ENCODE measurements at places on chromosomes 2 and 18. TPM values are rescaled to one million over a fixed set of nuclear protein-coding genes. Genes with fewer than 3 reads are reported as not detected.

CROCC2 gene
- not detected for total RNA-seq

KIF1A gene
- total RNA-seq, result 8.9 TPM

CYP27C1 gene
- 4.4 TPM for total RNA-seq

GRCh38 chr18:5729983-5730699 lies 165.2 kb downstream of the TMEM200C start:
- DNase-seq, result peak; percentile 3

- peak; percentile 75 for DNase-seq
Observed at GRCh38 chr2:20633794-20634506, 16.9 kb downstream of the HS1BP3 start.

DNA sequence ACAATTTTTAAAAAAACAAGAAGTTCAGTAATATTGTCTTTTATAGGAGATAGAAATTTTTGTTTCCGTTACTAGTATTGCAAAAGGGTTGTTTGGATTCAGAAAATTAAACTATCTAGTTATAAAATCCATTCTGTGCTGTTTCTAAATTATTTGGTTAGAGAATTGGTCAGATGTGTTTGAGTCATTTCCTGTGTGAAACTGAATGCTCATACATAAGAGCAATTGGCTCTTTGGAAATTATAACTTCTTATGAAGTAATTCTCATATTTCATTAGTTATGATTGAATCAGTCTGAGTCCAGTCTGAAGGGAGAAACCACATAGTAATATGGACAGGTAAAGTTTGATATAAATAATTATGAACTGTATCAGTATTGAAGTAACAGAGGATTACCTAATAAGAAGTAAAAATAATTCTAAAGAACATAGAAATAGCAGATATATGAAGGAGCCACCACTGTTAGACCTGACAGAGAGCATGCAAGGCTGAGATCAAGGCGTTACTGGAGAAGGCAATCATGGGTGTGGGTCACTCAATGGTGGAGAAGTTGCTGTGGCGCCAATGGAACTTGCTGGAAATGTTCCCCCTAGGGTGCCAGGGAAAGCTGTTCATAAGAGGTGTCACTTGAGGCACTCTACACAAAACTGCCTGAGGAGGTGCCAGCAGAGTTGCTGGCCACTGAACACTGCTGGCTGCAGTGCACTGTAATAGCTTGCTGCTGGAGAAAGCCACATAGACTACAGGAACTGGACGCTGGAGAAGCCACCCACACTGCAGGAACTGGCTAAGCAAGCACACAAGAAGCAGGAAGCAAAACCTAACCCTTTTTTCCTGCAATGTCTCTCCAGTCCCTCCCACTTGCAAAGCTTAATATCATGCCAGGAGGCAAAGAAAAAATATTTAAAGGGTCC lies 18.0 kb upstream of the FAP start:
- no peak for DNase-seq

SLC5A7 gene
- total RNA-seq, result 0.51 TPM

DNA sequence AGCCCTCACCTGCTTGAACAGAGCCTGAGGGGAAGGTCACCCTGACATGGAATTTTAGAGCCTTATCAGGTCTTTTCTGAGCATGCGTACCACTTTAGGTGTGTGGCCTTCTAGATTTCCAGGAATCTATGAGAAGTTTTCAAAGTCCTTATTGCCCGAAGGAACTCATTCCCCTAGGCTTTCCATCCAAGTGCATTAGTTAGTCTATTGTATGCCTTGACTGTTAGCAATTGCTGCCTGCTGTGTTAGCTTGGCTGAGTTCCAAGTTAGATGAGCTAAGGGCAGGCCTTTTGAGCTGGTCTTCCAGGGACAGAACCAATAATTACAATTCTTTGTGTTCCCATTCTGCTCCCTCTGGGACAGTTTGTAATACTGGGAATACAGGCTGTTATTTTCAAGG lies 30.8 kb upstream of the PUM2 start:
- DNase-seq, result peak; percentile 89

DNA sequence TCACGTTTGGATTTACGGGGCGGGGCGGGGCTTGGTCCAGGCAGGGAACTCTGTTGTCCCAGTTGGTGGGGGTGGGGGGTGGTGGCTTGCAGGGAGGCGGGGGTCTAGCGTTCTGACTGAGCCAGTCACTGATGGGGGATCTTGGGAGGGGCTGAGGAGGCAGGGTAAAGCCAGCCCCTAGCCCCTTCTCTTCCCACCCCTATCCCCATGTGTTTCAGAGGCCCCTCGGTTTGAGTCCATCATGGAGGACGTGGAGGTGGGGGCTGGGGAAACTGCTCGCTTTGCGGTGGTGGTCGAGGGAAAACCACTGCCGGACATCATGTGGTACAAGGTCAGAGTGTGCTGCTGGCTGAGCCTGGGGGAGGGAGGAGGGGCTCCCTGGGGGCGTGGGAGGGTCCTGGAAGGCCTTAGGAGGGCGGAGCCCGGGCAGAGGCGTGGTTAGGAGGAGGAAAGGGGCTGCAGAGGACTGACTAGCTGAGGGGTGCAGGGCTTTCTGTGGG lies 22.0 kb upstream of the GMPPA start:
- no peak for DNase-seq

- no peak for DNase-seq
Observed at GRCh38 chr2:240433973-240434727, 1.3 kb upstream of the GPC1 start.

GRCh38 chr2:118634876-118635275 lies 212.6 kb downstream of the EN1 start:
- DNase-seq, result no peak

CLIP4 gene
- 74.8 TPM for total RNA-seq

DNA sequence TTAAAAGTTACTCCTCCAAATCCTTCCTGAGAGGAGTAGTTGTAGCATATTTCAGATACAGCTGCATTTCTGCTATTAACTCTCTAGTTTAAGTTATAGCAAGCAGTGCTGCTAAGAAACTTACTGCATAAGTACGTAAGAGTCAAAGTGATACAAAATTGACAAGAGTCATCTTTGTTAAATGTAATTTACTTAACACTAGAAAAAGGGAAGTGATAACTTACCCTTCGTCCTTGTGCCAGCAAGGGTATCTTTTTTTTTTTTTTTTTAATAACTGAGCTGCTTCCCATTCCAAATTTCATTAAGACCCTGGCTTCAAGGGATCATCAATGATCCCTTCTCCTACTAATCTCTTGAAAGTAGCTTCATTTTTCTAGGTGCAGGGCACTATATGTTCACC lies 493.0 kb downstream of the PLCL1 start:
- DNase-seq, result no peak

FAM110C gene
- total RNA-seq, result 3.7 TPM

CNDP1 gene
- total RNA-seq, result not detected

DNA sequence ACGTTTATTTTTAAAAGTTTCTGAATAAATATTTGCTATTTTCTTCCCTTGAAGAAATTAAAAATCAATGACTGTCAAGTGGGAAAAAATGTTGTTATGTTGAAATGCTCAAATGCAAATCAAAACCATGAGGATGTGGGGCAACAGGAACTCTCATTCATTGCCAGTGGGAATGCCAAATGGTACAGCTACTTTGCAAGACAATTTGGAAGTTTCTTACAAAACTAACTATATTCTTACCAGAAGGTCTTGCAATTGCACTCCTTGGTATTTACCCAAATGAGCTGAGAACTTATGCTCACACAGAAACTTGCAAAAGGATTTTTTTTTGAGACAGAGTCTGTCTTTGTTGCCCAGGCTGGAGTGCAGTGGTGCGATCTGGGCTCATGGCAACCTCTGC lies 7.4 kb upstream of the ACTG2 start:
- DNase-seq, result no peak

DNA sequence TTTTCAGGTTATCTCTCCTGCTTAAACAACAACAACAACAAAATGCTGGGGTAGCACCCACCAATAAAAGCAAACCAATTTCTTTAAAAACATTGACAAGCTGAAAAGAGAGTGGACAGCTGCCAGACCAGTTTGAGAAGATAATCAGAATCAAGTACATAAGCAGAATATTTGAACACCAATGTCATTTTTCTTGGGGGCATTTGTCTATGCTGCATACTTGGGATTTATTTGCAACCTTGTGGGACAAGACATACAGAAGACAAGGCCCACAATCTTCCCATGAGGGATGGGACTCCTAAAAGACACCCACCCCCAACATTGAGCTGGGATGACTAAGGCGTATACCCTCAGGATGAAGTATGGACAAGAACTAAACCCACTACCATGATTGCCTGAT lies 62.2 kb upstream of the NXPH2 start:
- DNase-seq, result no peak

EFHD1 gene
- total RNA-seq, result 4.9 TPM

ELOA2 gene
- total RNA-seq, result not detected

GRCh38 chr2:157932480-157933159 lies 56.5 kb upstream of the ACVR1 start:
- no peak for DNase-seq

Data from tongue (tissue), 3 donors.